ENCODE measurements at places on chromosomes 7 and 10.

DNA sequence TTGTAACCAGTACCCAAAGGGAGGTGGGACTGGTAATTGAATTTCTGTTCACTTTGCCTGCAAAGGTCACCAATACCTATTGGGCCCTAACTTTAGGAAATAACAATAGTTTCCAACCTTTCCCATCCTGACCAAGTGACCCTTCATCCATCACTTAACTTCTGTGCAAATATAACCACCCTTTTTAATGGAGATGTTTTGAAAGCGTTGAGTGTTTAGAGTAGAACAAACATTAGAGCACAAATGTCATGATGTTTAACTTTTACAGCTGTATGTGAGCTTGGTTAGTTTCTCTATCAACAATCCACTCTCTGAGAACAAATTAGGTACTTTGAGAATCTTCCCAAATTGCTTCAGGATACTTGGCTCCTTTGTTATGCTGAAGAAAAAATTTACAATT lies 66.4 kb downstream of the MET start:
- DNase-seq, result no peak

DNA sequence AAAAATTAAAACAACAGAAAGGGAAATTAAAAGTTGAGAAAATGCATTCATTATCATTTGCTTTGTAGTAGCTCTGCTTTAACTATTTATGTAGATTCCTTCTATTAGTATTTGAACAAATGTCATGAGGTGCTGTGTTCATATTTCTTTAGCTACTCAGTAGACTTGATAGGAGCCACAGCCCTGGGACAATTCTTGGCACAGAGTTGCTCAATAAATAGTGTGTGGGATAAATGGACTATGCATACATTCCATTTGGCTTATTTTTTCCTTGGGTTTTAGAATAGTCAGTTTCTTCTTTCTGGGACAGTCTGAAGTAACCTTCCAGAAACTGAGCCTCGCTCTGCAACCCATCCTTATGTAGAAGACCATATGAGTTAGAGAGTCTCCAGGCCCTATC lies 13.4 kb downstream of the RPP30 start:
- no peak for DNase-seq

DNA sequence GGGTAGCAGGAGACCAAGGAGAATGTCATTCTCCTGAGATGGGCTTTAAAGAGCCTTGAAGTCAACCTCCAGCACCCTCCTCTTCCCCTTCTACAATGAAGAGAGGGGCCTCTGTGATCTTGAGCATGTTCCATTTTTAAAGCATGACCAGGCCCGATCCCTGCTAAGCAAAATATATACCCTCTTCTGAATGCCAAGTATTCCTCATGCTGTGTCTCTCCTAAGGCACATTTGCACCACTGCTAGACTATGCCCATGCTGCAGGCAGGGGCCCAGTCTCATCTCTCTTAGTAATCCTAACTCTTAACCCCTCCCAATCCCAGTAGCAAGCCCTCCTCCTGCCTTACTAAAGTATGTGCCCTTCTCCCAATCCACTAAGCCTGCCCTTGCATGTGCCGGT lies 18.4 kb downstream of the SORBS1 start:
- no peak for DNase-seq

- no peak for DNase-seq
Measured at GRCh38 chr10:28094121-28094520, 95.2 kb upstream of the ODAD2 start.

DNA sequence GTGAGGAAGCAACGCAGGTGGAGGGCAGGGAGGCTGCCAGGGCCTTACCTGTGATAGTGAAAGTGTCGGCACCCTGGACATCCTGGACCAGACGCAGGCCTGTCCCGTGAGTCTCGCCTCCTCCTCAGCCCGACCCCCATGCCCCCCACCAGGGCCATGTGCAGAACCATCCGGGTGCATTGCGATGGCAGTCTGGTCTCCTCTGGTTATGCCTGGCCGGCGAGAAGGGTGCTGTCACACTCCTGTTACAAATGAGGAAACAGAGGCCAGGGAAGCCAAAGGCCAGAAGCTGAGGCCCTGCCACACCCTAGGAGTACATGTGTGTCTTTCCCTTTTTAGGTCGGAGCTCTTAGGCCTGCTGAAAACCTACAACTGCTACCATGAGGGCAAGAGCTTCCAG lies 7.2 kb downstream of the DEPP1 start:
- no peak for DNase-seq

DNA sequence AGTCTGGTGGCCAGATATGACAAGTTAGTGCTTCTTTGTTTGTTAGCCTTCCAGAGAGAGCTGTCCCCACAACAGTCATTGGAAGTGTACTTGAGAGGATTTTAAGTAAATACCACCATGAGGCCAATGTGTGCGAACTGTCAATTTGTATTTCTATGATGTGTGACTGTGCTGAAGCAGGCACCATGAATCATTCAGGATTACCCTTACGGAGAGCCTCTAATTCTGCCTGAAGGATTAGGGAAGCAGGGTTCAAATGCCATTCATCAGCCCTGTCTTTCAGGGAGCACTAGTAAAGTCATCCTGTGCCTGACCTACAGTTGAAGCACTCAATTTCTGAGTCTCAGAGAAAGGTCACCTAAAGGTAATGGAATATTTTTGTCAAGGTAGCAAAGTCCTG lies 109.3 kb downstream of the GATA3 start:
- peak; percentile 74 for DNase-seq

GRCh38 chr10:34454590-34455261 lies 360.4 kb downstream of the PARD3 start:
- no peak for DNase-seq

DNA sequence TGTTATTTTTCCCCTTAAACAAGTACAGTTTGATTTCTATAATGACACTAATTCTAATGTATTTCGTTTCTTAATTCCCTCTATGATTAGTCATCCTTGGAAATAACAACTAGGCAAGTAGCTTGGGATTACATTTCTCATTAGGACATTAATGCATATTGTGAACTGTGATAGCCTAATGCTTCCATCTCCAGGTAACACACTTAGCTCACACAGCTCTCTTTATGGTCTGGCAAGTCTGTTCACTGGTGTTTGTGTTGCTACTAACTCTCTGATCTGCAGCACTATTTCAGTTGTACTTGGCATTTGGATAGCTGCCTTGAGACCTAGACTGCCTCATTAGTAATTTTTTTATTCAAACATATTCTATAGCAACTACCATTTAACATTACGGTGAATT lies 853.2 kb downstream of the SORCS3 start:
- no peak for DNase-seq

DNA sequence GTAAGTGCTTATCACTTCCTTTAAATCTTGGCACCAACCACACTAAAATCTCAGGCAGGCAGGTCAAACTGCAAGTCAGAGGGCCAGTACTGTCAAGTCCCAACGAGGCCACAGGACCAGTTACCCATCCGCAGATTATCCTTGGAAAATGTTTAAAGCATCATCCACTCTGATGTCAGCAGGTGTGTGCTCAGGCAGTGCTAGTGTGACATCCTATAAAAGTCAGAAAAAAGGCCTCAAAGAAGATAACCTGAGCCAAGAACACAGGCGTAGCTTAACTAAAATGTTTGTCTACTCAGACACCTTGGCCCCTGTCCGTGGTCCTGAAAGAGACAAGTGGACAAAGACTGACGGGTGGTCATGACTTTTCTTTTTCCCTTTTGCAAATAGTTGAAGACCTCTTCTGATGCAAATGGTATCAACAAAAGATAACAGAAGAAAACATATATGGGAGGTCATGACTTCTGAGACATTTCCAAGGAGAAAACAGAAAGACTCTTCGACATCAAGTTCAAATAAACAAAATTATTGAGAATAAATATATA lies 309.3 kb downstream of the KCNMA1 start:
- no peak for DNase-seq

GRCh38 chr10:54843085-54843646 lies 42.1 kb upstream of the PCDH15 start:
- no peak for DNase-seq

- no peak for DNase-seq
Measured at GRCh38 chr7:116324582-116324981, 114.2 kb downstream of the TES start.

GRCh38 chr7:72413886-72414285 lies 1.7 kb upstream of the CALN1 start:
- DNase-seq, result no peak

DNA sequence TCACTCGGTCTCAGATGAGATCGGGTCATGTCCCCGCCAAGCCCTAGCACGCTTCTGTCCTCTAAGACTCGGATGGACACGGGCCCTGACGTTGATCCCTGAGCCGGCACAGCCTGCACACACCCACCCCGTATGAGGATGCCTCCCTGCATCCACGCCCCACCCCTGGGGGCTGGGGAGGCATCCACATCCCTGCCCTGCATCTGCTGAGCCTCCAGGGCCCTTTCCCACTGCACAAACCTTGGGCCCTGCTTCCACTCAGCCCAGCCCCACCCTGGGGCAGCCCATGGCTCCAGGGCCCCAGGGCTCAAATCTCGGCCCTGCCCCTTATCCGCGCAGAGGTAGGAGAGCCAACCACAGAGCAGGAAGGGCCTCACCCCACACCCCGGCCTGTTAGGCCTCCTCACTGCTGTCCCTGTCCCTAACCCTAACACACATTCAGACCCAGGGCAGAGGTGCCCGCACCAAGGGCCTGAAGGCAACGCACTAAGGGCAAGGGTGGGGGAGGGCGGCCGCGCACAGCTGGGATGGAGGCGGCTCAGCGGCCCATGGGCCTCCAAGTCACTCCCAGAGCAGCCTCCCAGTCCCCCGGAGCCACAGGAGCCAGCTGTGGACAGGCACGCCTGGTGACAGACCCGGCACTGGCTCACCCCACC lies 9.5 kb upstream of the MICALL2 start:
- DNase-seq, result no peak

- DNase-seq, result no peak
Measured at GRCh38 chr7:27186668-27187474, 1.8 kb upstream of the HOXA11 start.

- DNase-seq, result no peak
Measured at GRCh38 chr10:14918964-14919363, 34.9 kb downstream of the DCLRE1C start.

DNA sequence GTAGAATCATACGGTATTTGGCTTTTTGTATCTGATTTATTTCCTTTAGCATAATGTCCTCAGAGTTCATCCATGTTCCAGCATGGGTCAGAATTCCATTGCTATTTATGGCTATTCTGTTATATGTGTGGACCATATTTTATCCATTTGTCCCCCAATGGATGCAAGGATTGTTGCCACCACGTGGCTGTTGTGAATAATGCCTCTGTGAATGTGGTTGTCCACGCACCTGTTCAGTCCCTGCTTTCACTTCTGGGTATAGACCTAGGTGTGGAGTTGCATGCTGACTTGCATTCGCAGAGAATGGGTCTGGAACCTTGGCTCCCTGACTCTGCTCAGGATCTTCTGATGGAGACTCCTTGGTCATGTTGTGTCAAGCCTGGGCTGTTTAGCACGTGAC lies 199.9 kb downstream of the CAMK1D start:
- DNase-seq, result peak; percentile 82

DNA sequence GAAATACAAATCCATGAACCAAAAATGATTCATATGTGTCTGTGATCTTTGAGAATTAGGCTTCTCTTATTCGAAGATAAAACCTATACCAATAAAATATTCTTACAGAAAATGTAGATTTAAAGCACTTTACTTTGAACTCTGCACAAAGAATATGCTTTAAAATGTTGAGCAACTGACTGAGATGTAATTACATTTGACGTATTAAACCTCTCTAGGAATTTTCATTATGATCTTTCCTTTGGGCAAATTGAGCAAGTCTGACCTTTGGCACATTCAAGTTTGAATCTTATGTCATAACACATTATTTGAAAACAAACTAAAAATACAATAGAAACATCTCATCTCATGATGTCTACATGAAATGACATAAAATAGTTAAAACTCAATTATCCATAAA lies 69.2 kb upstream of the AHR start:
- no peak for DNase-seq

DNA sequence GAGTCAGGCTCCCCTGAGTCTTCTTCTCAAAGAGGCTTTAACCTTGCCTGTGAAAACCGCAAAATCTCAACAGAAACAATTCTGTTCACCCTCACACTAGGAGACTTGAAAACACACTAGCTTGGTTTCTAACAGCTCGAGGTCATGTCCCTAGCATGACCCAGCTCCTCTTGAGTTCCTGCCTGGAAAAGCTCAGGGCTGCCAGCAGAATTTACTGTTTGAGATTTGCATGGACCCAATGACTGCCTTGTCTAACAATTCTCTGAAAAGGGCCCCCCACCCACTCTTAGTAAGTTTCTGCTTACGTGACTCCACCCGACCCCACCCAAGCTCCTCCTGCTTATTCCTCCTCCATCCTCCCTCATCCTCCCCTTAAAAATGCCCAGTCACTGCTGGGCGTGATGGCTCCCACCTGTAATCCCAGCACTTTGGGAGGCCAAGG lies 85.1 kb upstream of the KMT2C start:
- DNase-seq, result no peak

GRCh38 chr10:9766762-9767161 lies 1250.9 kb upstream of the CELF2 start:
- peak; percentile 12 for DNase-seq

- no peak for DNase-seq
Measured at GRCh38 chr7:105538339-105538738, 6.3 kb downstream of the RINT1 start.

- no peak for DNase-seq
Measured at GRCh38 chr7:1236831-1237701, 4.4 kb downstream of the UNCX start.

- DNase-seq, result no peak
Measured at GRCh38 chr10:123500110-123500509, 166.0 kb upstream of the GPR26 start.

- DNase-seq, result no peak
Measured at GRCh38 chr7:36203071-36203790, 50.2 kb downstream of the EEPD1 start.

- peak; percentile 11 for DNase-seq
Measured at GRCh38 chr10:71742301-71743088, 22.9 kb upstream of the C10orf105 start.

DNA sequence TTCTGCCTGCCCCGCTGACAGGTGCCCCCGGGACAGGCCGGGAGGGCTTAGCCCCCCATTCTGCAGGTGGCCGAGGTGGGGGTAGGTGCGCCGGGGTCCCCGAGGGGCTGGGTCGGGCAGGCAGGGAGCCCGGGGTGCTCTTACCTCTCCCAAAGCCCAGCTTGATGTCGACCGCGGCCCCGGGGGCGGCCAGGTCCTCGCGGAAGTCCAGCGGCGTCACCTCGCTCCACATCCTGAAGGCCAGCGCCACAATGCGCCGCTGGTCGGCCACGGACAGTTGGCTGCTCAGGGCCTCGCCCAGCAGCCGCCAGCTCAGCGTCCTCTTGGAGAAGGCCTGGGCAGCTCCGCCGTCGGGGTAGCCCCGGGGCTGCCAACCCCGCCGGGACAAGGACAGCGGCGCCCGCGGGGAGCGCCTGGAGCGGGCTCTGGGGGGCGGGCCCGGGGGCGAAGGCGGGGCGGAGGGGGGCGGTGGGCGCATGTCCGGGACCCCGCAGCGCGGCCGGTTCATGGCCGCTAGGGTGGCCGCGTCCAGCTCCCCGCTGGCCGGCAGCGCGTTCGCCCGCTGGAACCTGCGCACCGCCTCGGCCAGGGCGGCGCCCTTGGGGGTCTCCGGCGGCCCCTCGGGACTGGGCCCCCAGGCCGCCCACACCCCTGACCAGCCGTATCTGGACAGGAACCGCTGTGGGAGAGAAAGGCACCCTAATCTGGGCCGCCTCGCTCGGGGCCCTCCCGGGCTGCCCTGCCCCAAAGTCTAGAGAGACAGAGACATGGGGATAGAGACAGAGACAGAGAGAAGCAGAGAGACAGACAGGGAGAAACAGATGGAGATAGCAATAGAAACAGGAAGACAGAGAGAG lies 1.7 kb downstream of the MMP21 start:
- no peak for DNase-seq

GRCh38 chr7:157473051-157473569 lies 136.3 kb downstream of the DNAJB6 start:
- DNase-seq, result no peak

- DNase-seq, result no peak
Measured at GRCh38 chr7:112596260-112596659, 115.5 kb downstream of the LSMEM1 start.
